ENCODE measurements at places on chromosomes 12 and 14. TPM values are rescaled to one million over a fixed set of nuclear protein-coding genes. Genes with fewer than 3 reads are reported as not detected.

CNTN1 gene
- total RNA-seq: 0.27 TPM

- no peak for DNase-seq
These were observed 119.0 kb upstream of the FKBP4 start for GRCh38 chr12:2675776-2676175.

DNA sequence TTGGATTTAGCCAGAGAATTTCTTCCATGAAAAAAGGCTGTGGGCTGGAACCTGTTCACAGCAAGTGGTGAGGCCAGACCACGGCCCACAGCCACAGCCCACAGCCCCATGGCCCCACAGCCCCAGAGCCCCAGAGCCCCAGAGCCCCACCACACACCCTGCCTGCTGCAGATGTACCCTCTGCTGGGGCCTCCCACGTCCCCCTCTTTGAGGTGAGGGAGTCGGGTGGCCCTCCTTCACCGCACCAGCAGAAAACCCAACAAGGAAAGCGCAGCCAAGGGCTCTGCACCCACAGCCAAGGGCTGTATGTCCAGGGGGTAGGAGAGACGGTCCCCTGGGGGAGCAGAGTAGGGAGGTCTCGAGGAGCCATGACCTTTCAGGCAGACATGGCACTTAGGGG, 327.5 kb upstream of the DIO3 start:
- no peak for DNase-seq

- no peak for DNase-seq
These were observed 486.2 kb downstream of the RAD51B start for GRCh38 chr14:68305738-68306137.

TRPV4 gene
- 0.46 TPM for total RNA-seq

DNA sequence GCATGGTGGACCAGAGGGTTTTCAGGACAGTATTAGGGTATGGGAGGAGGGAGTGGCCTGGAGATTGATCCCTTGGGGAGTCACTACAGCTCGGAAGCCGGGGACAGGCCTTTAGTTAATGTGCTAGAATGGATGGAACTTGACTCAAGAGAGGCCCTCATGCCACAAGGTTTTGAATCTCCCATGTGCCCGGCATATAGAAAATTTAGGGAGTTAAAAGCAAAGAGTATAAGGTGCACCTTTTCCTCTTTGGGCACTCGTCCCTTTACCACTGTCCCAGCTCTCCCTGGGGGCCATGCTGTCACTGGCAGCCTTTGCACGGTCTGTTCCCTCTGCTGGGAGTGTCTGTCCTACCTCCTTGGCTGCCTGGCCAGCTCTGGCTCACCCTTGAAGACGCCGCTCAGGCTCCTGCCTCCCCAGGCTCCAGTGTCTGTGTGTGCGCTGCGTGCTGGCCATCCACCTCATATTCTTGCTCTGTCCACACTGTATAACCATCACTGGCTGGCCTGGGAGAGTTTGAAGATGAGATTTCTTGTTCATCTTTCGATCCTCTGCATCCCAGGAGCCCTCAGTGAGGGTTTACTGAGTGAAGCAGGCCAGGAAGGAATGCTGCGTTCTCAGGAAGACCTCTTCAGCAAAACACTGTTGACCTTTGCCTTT, 161.3 kb downstream of the ZFP36L1 start:
- DNase-seq: no peak

VSIG10 gene
- total RNA-seq: 10.0 TPM

Data from cardiac septum (tissue), 1 donor.